ENCODE measurements at places on chromosomes 6 and 20.

GRCh38 chr6:71411882-71412281 lies 123.3 kb downstream of the OGFRL1 start:
- no peak for DNase-seq

- DNase-seq = no peak
Measured at GRCh38 chr20:47524015-47524784, 22.5 kb downstream of the NCOA3 start.

- DNase-seq = no peak
Measured at GRCh38 chr6:137775720-137776119, 91.3 kb upstream of the TNFAIP3 start.

- no peak for DNase-seq
Measured at GRCh38 chr6:163260911-163261310, 153.6 kb upstream of the QKI start.

GRCh38 chr20:36063916-36064657 lies 90.5 kb upstream of the EPB41L1 start:
- DNase-seq = no peak

- DNase-seq = no peak
Measured at GRCh38 chr6:30847971-30848436, 36.3 kb upstream of the DDR1 start.

GRCh38 chr6:36627801-36628246 lies 33.7 kb downstream of the SRSF3 start:
- no peak for DNase-seq

DNA sequence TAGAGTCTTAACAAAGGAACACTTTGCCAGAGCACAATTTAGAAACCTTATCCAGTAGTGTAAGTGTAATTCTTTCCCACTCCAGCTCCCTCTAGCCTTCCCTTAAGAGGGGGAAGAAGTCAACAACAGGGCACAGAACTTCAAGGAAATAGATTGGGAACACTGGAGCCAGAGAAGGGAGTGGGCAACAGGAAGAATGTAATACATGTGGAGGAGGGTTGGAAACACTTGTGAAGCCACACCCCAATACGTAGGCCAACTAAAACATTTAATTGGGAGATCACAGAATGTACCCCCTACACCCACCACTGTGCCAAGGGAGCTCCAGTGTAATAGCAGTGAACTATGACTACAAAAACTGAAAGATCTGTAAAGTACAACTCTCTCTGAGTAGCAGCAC lies 735.7 kb upstream of the HS3ST5 start:
- no peak for DNase-seq

- no peak for DNase-seq
Measured at GRCh38 chr6:161400671-161401070, 126.8 kb upstream of the AGPAT4 start.

- DNase-seq = no peak
Measured at GRCh38 chr20:7500231-7500663, 440.0 kb downstream of the HAO1 start.

- no peak for DNase-seq
Measured at GRCh38 chr6:85408039-85408438, 41.8 kb upstream of the NT5E start.

- no peak for DNase-seq
Measured at GRCh38 chr6:26299286-26300042, 65.5 kb upstream of the BTN3A2 start.

DNA sequence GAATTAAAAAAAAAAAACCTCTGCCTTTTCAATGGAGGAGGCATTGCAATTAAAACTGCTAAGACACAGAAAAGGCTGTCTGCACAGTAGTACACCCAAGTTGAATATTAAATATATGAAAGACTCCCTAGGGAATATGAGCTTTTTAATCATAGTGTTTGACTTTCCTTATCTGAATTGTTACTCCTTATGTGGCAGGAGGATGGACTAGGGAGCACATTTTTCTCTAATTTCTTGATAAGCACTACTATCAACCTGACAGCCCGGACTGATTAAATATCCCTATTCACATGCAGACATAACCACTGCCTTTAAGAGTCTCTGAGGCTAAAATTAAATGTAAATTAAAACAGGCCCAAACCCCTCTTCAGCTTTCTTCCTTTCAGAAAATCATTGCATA lies 428.6 kb upstream of the GJE1 start:
- DNase-seq = no peak

DNA sequence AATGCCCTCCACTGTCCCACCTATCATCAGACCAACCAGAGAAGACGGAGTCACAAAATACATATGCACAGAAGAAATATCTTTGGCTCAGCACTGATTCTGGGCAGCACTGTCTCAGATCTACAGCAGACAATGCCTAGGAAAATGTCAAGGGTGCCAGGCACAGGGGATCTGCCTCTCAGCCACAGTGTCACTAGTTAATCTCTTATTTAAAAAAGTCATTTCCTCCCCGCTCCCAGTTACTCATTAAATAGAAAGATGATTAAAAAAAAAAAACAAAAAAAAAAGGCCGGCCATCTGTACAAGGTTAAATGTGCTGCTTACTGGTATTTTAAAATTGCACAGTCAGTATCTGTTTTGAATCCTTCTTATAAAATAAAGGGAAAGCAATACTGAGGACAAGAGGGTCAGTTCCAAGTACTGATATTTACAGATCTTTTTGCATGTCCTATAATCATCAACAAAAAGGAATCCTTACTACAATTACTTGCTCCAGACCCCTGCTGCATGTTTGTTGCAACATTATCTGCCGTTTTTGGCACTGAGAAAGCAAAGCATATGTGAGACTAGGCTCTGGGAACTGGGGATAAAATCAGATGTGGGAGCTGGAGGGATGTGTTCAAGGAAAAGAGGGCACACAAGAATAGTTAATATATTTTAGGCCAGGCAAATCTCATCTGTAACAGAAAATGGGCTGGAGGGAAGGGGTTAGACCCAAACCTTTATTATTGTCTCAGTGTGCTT lies 299.3 kb downstream of the KIF16B start:
- DNase-seq = no peak

DNA sequence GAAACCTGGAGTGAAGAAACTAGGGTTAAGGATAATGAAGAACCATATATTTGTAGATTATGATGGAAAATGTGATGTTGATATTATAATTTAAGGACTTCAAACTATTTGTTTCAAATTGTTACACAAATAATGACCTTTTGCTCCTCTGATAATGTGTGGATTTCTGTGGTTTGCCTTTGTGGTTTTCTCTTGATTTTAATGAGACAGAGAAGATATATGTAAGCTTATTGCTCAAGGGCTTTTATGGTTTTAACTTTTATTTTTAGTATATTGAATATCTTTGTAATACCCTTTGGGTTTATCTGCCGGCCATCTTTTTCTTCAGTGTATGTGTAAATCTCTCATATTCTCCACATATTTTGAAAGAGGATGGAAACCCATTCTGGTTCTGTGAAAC lies 362.3 kb downstream of the RIMS1 start:
- no peak for DNase-seq

- no peak for DNase-seq
Measured at GRCh38 chr6:89008001-89008814, 44.8 kb upstream of the RNGTT start.

- no peak for DNase-seq
Measured at GRCh38 chr6:121356575-121356974, 22.3 kb upstream of the TBC1D32 start.

- DNase-seq = no peak
Measured at GRCh38 chr6:63347599-63347998, 27.8 kb upstream of the LGSN start.

DNA sequence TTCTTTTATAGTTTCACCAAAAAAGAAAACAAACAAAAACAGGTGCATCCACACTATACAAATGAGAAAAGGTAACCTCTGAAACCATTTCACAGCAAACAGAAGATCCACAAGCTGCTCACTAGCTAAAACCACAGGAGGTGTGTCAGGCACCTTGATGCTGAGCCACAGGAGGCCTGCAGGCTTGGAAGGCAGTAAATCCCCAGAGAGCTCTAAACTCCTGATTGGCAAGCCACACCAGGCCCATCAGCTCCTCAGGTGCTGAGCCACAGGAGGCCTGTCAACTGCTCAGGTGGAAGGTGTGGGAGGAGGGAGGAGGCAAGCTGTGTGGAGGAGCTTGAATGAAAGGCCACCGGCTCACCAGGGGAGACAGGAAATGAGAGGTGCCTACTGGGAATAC lies 273.0 kb downstream of the PKHD1 start:
- DNase-seq = no peak

DNA sequence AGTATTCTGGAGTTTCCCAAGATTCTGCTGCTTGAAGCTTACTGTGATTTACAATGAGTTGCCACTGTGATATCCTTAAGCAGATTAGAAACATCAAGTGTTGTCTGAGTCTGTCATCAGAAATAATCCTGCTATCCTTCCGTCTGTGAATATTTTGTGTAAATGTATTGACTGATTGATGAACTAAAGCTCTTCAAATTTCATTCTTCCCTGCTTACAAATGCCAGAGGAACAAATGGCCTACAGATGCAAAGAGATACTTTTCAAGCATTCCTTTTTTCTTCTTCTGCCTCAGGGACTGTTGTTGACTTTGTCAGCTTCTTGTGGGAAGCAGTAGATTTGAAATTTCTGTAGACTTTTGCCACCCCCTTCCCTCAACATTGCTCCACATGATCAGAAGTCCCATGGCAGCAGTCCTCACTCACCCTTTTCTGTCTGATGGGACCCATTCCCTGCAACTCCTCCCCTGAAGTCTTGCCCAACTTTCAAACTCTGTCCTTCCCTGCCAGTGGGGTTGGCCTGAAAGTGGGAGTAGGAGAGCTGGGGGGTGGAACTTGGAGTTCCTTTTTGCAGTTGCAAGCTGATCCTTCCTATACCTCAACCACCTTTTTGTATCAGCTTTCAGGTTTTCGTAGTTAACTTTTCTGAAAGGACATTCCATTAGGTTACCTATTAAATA lies 38.5 kb upstream of the MLIP start:
- DNase-seq = no peak

- no peak for DNase-seq
Measured at GRCh38 chr20:63095718-63096654, 89.2 kb upstream of the BHLHE23 start.

- DNase-seq = no peak
Measured at GRCh38 chr6:1407499-1407990, 18.2 kb downstream of the FOXF2 start.

- DNase-seq = no peak
Measured at GRCh38 chr6:92050216-92050615, 1369.1 kb downstream of the EPHA7 start.

DNA sequence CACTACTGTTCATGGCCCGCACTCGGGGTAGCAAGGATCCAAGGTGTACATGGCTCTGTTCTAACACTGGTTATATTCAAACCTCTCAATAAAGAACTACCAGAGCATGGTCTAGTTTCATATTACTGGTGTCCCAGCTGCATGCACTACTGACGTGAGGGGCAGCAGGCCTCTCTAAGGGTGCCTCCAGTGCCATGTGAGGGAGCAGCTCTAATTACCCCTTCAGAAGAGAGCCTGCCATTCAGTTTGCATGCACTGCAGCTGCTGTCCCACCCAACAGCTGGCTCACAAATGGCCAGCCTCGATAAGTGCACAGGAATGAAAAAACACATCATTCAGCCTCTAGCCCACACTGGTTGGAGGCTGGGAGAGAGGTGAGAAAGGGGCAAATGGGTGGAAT lies 85.2 kb downstream of the SMLR1 start:
- no peak for DNase-seq

GRCh38 chr20:64101731-64102621 lies 5.4 kb downstream of the NPBWR2 start:
- peak; percentile 59 for DNase-seq

GRCh38 chr6:43297644-43298564 lies at the start of gene SLC22A7:
Gene SLC22A7 (plus strand): TSS chr6:43298260. CDS start chr6:43298359, 99 bp downstream.
- DNase-seq = no peak

Data from activated CD8-positive, alpha-beta memory T cell treated with anti-CD3 and anti-CD28 coated beads for 1 hour (primary cell).